ENCODE measurements at places on chromosomes 7 and 10.

GRCh38 chr7:90586091-90586490, 10.0 kb upstream of the CDK14 start:
- no peak overlapping the region for H3K4me3 ChIP-seq
- H3K4me1 ChIP-seq, result no peaks in the 10 kb centered on the region
- H3K27me3 ChIP-seq, result no peaks in the 10 kb centered on the region
- no peak overlapping the region for H3K27ac ChIP-seq
- DNase-seq, result no peak

- no peak for DNase-seq
- 0 out of 2 replicates have a peak, but pooled peaks cover 1% of the 10 kb centered on the region for H3K4me1 ChIP-seq
- H3K36me3 ChIP-seq, result no peaks in the 10 kb centered on the region
- H3K27me3 ChIP-seq, result no peaks in the 10 kb centered on the region
Observed at GRCh38 chr7:107744345-107744750, 406 bp downstream of the CBLL1 start.

GRCh38 chr7:105106473-105106872, 92.5 kb downstream of the KMT2E start:
- peaks cover 10% of the 10 kb centered on the region for H3K36me3 ChIP-seq
- H3K27me3 ChIP-seq, result no peaks in the 10 kb centered on the region
- no peak overlapping the region for H3K27ac ChIP-seq
- no peak overlapping the region for H3K4me3 ChIP-seq

DNA sequence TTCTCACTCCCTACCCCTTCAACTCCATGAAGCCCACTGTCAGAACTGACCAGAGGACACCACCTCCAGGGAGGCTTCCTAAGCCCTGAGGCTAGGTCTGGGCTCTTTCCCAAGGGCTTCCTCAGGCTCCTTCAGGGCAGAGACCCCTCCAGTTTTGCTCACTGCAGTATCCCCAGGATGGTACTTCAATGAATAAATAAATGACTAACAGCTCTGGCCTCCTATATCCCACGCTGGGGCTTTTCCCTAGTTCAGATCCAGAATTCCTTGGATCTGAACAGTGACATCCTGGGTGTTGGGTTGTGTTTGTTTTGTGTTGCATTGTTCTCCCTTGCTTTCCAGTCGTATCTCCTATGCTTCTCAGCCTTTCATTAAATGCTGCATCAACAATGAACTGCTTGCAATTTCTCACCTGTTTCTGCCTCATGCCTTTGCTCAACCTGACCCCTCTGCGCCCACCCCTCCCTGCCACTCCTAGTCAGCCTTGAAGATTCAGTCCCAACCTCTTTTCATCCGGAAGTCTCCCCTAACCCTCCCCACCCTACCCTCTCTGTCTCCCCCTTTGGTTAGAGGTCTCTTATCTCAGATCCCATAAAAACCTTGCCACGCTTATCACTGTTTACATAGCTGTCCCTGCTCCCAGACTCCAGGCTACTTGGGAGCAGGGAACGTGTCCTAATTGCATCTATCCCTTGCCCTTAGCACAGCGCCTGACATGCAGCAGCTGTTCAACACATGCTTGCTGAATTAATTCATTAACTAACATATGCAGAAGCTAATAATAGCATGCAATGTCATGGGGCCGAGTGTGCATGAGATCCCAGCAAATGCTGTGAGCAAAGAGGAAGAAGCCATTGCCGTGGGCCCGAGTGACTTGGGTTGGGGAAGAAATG, 41.7 kb downstream of the PPP1R3C start:
- H3K36me3 ChIP-seq, result no peaks in the 10 kb centered on the region
- no peak overlapping the region for H3K4me3 ChIP-seq
- H3K4me1 ChIP-seq, result no peaks in the 10 kb centered on the region

DNA sequence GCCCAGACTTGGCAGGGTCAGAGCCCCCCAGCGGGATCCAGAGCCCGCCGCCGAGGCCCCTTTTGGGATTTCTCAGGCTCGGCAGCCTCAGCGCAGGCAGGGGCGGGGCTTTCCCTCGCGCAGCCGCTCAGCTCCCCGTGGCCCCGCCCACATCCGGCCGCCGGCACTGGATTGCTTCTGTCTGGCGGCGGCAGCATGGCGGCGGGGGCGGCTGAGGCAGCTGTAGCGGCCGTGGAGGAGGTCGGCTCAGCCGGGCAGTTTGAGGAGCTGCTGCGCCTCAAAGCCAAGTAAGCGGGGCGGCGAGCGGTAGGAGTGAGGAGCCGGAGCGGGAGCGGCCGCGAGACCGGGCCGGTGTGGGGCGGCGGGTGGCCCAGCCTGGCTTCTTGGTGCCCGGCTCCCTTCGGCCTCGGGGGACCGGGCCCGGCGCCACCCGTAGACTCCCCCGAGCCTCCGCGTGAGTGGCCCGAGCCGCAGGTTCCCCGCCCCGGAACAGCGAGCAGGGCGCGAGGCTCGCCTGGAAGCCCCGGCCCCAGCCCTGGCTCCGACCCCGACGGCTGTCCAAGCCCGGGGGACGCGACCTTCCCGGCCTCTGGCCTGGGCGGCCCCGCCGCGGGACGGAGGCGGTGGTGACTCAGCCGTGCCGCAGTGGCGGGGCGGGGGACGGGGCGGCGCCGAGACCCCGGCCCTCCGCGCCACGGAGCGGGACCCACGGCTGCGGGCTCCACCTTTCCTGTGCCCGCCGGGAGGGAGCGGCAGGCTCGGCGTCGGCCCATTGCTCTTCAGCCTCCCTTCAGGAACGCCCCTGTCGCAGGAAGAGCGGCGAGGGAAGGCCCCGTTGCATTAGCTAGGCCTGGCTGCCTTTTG, at the start of gene GLRX3:
Gene GLRX3, plus strand, starts transcription at position 166 of the 864 bp plus-strand sequence. Its CDS starts 30 bp downstream, at position 196.
- H3K4me3 ChIP-seq, result peak within 1 kb of the TSS; percentile 96
- no peaks in the 10 kb centered on the region for H3K36me3 ChIP-seq
- H3K27me3 ChIP-seq, result no peaks in the 10 kb centered on the region
- peaks cover 2% of the 10 kb centered on the region for H3K4me1 ChIP-seq
- H3K27ac ChIP-seq, result no peak within 1 kb of the TSS
- DNase-seq, result peak; percentile 50

GRCh38 chr7:135798095-135798494, 49.5 kb upstream of the FAM180A start:
- DNase-seq, result no peak
- no peak overlapping the region for H3K27ac ChIP-seq
- H3K27me3 ChIP-seq, result no peaks in the 10 kb centered on the region
- no peak overlapping the region for H3K4me3 ChIP-seq
- H3K36me3 ChIP-seq, result no peaks in the 10 kb centered on the region

DNA sequence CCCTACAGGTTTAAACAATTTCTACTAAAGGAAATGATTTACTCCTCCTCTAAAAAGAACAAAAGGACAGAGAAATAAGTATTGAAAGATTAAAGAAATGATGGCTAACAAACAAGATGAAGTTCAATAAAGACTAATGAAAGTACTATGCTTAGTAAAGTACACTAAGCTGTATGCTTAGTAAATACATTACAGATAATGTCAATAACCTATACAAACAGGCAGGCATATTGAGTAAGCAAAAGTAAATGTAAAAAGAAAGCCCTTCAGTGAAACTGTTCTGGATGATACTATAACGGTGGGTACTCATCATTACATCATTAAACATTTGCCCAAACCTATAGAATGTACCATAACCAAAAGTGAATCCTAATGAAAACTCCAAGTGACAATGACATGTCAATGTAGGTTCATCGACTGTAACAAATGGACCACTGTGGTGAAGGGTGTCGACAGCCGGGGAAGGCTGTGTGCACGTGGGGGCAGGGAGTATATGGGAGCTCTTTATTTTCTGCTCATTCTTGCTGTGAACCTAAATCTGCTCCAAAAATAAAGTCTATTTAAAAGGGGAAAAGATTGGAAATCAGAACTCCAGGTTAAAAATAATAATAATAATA, 34.0 kb downstream of the CYTH3 start:
- DNase-seq, result no peak
- no peak overlapping the region for H3K27ac ChIP-seq
- H3K36me3 ChIP-seq, result no peaks in the 10 kb centered on the region
- no peaks in the 10 kb centered on the region for H3K27me3 ChIP-seq

GRCh38 chr10:12160664-12161063, 31.2 kb downstream of the SEC61A2 start:
- H3K27me3 ChIP-seq, result no peaks in the 10 kb centered on the region
- no peak overlapping the region for H3K4me3 ChIP-seq
- DNase-seq, result no peak
- 0 out of 2 replicates have a peak, but pooled peaks cover 6% of the 10 kb centered on the region for H3K36me3 ChIP-seq
- H3K4me1 ChIP-seq, result no peaks in the 10 kb centered on the region
- no peak overlapping the region for H3K27ac ChIP-seq

DNA sequence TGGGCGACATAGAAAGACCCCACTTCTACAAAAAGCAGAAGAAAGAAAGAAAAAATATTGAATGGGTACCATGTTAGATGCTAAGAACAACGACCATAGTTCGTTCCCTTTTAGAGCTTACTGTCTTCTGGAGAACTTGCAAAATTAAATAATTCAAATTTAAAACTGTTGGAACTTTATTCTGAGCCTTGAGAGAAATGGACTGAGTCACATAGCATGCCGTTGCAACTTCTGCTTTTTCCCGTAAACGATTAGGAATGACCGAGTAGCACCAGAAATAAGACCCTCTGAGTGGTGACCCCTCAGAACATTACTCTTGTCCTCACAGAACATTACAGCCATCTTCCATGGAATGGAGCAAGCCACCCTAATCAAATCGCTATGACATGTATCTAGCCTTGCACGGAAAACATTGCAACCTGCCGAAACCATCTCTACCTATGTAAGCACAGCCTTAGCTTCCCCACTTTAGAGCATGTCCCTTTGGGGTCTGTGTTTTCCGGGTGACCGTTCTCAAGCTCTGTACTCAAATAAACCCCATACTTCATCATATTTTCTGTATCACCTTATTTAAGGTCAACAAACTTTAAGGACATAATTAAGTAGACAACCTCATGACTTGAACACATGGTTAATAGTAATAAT, 179.1 kb downstream of the PRKCQ start:
- DNase-seq, result no peak
- no peaks in the 10 kb centered on the region for H3K36me3 ChIP-seq
- H3K27me3 ChIP-seq, result no peaks in the 10 kb centered on the region
- no peaks in the 10 kb centered on the region for H3K4me1 ChIP-seq
- no peak overlapping the region for H3K4me3 ChIP-seq

- H3K27ac ChIP-seq, result no peak overlapping the region
- H3K36me3 ChIP-seq, result no peaks in the 10 kb centered on the region
- H3K4me1 ChIP-seq, result no peaks in the 10 kb centered on the region
- H3K27me3 ChIP-seq, result no peaks in the 10 kb centered on the region
Observed at GRCh38 chr7:41750661-41751540, 48.0 kb upstream of the INHBA start.

DNA sequence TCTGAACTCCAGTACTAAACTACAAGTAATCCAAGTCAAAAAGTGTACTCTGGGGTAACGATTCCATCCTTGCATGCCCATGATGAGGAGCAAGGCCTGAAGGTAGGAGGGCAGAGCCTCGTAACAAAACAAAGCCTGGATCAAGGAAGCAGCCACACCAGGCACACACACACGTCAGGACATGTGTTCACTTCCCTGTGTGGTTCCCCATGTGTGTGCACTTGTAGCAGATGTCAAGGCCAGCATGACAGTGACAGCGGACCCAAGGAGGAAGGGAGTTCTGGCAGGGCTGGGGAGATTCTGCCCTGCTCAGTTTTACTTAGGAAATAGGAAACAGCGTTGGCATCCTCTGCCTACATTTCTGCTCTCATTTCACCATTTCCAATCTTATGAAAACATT, 92.8 kb downstream of the ALOX5 start:
- H3K27me3 ChIP-seq, result no peaks in the 10 kb centered on the region
- 0 out of 2 replicates have a peak, but pooled peaks cover 2% of the 10 kb centered on the region for H3K4me1 ChIP-seq
- H3K4me3 ChIP-seq, result no peak overlapping the region
- H3K36me3 ChIP-seq, result no peaks in the 10 kb centered on the region
- DNase-seq, result no peak

DNA sequence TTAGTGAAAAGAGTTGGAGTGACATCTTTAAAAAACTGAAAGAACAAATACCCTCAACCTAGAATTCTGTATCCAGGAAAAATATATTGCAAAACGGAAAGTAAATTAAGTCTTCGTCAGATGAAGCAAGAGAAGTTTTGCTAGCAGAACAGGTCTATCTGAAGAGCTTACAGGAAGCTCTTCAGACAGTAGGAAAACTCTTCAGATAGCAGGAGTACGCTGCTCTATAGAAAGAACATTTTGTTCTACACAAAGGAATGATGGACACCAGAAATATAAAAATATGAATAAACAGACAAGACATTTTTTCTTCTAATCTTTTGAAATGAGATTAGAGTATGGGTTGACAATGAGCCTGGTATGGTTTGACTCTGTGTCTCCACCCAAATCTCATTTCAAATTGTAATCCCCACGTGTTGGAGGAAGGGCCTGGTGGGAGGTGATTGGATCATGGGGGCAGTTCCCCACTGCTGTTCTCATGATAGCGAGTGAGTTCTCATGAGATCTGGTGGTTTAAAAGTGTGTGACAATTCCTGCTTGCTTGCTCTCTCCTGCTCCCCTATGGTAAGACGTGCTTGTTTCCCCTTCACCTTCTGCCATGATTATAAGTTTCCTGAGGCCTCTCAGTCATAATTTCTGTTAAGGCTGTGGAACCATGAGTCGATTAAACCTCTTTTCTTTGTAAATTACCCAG, 567.3 kb downstream of the AUTS2 start:
- H3K36me3 ChIP-seq, result no peaks in the 10 kb centered on the region
- H3K4me3 ChIP-seq, result no peak overlapping the region
- no peak for DNase-seq

DNA sequence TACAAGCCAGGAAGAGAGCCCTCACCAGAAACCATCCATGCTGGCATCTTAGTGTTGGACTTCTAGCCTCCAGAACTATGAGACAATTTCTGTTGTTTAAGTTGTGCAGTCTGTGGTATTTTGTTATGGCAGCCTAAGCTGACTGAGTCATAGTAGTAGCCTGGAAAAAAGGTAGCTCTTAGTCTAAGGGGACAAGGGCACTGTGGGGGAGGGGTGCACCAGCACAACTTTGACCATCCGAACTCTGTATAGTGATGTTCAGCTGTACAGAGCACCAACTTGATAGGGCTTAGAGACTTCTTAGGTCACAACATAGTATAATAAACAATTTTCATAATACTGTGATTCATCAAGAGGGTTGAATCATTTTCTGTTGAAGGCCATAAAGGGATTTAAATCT, 14.3 kb downstream of the EIF4EBP2 start:
- no peak overlapping the region for H3K27ac ChIP-seq
- no peak overlapping the region for H3K4me3 ChIP-seq
- DNase-seq, result no peak
- H3K36me3 ChIP-seq, result peaks cover 4% of the 10 kb centered on the region
- no peaks in the 10 kb centered on the region for H3K4me1 ChIP-seq
- no peaks in the 10 kb centered on the region for H3K27me3 ChIP-seq

DNA sequence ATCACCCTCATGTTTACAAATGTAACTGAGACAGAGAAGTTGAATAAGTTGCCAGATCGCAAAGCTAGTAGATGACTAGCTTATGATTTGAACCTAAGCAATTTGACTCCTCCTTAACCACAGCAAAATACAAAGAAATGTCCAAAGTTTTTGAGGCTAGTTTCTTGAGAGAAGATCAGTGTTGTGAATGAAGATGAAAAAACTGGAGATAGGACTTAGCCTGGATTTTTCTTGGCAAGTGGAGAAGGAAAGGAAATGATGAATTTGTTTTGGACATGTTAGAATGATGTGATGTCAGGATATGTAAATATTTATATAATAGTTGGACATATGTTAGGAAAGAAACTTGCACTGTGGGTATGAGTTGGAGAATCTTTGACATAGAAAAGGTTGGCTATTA, 149.8 kb downstream of the LSMEM1 start:
- no peak overlapping the region for H3K4me3 ChIP-seq
- no peaks in the 10 kb centered on the region for H3K36me3 ChIP-seq
- DNase-seq, result no peak
- H3K27ac ChIP-seq, result no peak overlapping the region

- H3K27ac ChIP-seq, result no peak overlapping the region
- DNase-seq, result no peak
- no peaks in the 10 kb centered on the region for H3K4me1 ChIP-seq
- no peak overlapping the region for H3K4me3 ChIP-seq
Observed at GRCh38 chr7:8274589-8274988, 12.6 kb upstream of the ICA1 start.

Measured in iPS DF 6.9 (cell line).